ENCODE measurements at places on chromosomes 13 and 19. TPM values are rescaled to one million over a fixed set of nuclear protein-coding genes. Genes with fewer than 3 reads are reported as not detected.
A peak's percentile ranks its signal among the peaks of the same experiment; 100 is the strongest.

GRCh38 chr19:11273296-11273695 lies 11.0 kb upstream of the DOCK6 start:
- DNase-seq, result no peak

- DNase-seq, result no peak
These were observed 64.6 kb upstream of the SOX21 start for GRCh38 chr13:94776956-94777355.

- DNase-seq, result no peak
These were observed 86.9 kb downstream of the TBC1D4 start for GRCh38 chr13:75395066-75395465.

DNA sequence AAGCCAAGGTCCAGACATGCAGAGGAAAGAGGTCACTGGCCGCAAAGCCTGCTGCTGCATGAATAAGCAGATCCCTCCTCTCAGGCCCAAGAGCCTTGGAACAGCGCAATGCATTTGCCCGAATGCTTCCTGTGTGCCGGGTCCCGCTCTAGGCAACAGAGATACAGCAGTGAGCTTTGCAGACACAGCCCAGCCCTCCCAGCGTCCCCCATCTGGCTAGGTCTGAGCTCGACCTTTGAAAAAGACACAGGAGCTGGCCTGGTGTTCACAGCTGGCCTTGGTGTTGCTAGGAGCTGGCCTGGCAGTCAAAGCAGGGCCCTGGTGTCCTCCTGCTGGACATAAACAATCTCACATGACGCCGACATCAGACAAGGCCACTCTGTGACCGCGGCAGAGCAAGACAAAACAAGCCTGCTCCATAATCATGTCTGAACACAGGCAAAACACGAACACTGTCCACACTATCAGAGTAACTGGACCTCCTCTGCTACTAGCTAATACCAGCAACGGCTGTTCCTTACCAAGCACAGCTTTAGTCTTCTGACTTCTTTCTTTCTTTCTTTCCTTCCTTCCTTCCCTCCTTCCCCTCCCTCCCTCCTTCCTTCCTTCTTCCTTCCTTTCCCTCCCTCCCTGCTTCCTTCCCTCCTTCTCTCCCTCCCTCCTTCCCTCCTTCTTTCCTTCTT lies 5.7 kb upstream of the PEX11G start:
- DNase-seq, result no peak

DNA sequence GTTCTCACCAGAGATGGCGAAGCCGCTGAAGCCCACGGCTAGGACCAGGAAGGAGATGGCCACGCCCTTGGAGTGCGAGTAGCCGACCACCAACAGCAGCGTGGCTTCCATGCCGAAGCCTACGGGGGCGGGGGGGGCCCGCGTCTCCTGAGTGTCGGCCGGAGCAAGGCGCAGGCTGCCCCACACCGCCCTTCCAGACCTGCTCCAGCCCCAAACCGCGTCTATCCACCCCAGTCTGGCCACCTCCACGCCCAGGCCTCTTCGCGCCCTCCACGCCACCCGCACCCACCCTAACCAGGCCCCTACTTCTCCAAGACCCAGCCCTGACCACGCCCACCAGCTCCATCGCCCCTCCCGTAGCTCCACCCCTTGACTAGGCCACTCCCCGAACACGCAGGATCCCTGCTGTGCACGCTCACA lies 6.2 kb downstream of the GFY start:
- no peak for DNase-seq

The SMIM44 gene
- not detected for total RNA-seq

GRCh38 chr19:6767357-6768235 lies at the start of gene SH2D3A:
SH2D3A (minus strand) TSS chr19:6767435; CDS start chr19:6763748, 3,687 bp downstream.
- DNase-seq, result peak; percentile 91

- DNase-seq, result no peak
These were observed 6.3 kb downstream of the MAMSTR start for GRCh38 chr19:48713041-48713863.

The HCST gene
- not detected for total RNA-seq

DNA sequence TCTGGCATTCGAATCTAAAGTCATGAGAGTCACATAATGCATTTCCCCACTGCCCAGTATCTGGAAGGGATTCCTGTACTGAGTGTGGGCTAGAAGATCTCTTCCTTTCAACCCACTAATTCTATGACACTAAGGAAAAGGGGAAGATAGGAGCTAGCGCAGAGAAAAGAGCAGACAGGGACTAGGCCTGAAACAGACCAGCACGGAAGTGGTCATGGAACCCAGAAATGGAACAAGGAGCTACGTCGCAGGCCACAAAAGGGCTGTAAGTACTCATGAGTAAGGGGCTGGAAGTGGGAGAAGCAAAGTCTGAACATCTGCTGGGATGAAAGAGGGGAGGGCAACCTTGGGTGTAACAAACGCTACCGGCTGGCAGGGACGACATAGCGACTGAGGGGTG lies 8.6 kb downstream of the ABCC4 start:
- no peak for DNase-seq

DNA sequence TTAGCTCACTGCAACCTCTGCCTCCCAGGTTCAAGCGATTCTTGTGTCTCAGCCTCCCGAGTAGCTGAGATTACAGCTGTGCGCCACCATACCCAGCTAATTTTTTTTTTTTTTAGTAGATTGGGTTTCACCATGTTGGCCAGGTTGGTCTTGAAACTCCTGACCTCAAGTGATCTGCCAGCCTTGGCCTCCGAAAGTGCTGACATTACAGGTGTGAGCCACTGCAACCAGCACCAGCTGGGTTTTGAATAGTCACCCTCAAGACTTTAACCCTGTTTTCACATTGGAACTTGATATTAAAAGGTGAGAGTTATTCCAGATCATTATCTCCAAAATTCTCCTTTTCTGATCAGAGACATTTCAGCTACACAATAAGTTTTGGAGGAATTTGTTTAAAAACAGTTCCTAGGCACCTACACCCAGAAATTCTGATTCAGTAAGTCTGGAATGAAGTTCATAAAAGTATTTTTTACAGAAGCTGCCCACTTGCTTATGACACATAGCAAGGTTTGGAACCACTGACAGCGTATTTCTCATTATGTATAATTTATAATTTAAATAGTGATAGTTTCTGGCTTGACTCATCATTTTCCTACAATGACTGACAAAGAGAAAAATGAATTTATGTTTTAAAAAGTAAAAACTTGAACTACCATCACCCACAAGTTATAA lies 417.3 kb downstream of the DIAPH3 start:
- no peak for DNase-seq

DNA sequence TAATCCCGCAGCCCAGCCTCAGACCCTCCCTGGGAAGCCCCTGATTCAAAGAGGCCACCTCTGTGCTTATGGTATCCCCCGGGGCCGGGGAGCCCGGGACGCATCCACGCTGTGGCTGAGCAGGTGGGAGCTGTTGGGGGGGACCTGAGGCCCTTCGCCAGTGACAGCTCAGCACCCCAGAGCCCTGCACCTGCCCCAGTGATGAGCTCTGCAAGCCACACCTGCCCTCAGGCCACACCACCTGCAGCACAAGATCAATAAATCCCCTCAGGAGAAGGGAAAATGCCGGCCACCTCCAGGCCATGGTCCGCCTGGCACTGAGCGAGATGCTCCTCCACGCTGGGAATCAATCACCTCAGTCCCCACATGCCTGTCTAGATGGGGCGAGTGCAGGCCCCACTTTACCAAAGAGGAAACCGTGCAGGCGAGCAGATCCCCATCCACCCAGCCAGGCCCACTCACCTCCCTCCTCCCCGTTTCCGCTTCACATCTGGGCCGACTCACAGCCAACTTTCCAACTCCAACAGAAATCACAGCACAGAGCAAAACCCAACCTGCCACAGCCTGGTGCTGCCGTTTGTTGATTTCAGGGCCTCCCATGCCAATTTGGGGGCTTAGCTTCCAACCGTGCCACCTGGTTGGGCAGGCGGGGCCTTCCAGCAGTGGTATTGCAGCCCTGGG lies 12.8 kb downstream of the MOB3A start:
- no peak for DNase-seq

The FCGBP gene
- 254 TPM for total RNA-seq

The PSPC1 gene
- total RNA-seq, result 63.2 TPM

The SLC1A6 gene
- total RNA-seq, result 2.8 TPM

GRCh38 chr13:54373211-54373610 lies 1344.6 kb downstream of the OLFM4 start:
- no peak for DNase-seq

DNA sequence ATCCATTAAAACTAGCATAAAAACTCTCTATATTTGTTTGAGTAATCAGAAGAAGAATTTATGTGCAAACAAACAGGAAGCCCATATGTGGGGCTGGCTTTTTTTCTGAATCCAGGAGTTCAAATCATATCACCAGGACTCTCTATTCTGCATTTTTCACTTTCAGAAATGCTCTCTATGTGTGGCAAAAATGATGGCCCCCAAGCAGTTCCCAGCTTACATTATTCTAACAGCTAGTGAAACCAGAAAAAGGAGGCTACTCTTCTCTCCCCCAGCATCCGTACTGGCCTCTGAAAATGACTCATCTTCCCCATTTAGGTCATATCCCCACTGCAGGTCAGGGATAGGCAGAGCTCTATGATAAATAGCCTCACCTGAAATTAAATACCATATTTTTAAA lies 20.4 kb downstream of the RBM26 start:
- no peak for DNase-seq

The DENND1C gene
- total RNA-seq, result 3.7 TPM

The FLT3 gene
- total RNA-seq, result 1.2 TPM

GRCh38 chr13:107942030-107942617 lies 273.2 kb downstream of the LIG4 start:
- no peak for DNase-seq

GRCh38 chr13:111516712-111517640 lies 196.5 kb downstream of the TEX29 start:
- DNase-seq, result no peak

GRCh38 chr13:32829269-32829668 lies 187.0 kb upstream of the KL start:
- DNase-seq, result no peak

The SUGT1 gene
- total RNA-seq, result 25.7 TPM

The ZFP14 gene
- 10.5 TPM for total RNA-seq

DNA sequence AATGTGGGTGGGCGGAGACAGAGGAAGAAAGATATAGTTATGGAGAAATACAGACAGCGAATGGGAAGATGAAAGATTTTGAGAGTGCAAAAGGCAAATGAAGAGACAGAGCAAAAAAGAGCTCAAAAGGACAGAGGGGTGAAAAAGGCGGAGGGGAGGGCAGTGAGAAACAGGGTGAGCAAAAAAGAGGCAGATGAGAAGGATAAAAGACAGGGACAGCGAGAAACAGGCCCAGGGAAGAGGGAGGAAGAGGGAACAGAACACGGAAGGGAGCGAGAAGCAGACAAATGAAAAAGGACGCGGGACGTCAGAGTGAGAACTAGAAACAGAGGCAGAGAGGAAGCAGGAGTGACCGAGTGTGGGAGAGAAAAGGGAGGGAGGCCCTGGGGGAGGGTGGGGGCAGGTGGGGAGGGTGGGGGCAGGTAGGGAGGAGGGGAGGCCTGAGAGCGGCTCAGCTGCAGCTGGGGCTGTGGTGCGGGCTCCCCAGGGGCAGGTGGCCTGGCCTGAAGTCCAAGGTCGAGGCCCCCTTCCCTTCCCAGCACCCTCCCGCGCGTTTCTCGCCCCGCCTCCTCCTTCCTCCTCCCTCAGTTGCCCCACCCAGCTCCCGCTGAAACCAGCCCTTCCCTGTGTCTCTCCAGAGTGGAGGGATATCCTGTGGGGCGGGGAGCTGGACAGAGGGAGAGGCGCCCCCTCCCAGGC lies 2.9 kb downstream of the KLK1 start:
- DNase-seq, result no peak

The TPM4 gene
- 208 TPM for total RNA-seq

DNA sequence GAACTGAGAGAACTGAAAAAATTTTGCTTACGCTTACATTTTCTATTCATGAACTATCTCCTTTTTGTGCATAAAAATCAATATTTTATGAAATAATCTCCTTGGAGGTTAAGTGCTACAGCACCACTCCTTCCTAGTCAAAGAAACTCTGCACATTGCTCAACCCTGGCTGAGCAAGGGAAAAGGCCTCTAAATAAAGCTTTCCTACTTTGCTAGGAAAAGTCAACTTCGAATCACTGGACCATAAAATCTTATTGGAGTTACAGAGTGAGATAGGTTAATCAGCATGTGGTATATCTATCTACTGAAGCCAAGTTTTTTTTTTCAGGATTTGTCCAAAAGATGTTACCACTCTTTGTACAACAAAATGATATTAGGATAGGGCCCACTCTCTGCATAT lies 57.5 kb upstream of the HMGB1 start:
- no peak for DNase-seq

DNA sequence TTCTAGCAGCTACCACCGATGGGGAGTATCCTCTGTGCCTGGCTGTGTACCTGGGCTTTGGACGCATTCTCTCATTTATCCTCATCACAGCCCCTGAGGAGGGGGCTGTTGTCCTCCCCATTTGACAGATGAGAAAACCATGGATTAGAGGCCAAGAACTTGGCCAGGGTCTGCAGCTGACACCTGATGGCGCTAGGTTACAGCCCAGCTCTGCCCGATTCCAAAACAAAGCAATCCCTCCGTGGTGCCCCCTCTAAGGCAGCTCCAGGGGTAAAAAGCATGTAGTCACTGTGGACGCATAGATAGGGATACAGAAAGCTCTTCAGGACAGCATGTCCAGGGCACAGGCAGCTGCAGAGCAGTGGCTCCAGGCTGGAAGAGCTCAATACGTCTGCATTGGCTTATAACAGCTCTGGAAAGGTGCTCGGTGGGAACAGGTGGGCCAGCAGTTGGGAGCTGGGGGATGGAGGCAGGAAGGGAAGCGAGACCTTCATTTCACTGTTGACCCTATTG lies 35.4 kb upstream of the UQCRFS1 start:
- DNase-seq, result no peak

GRCh38 chr13:88456151-88456550 lies 785.0 kb downstream of the SLITRK5 start:
- DNase-seq, result no peak

DNA sequence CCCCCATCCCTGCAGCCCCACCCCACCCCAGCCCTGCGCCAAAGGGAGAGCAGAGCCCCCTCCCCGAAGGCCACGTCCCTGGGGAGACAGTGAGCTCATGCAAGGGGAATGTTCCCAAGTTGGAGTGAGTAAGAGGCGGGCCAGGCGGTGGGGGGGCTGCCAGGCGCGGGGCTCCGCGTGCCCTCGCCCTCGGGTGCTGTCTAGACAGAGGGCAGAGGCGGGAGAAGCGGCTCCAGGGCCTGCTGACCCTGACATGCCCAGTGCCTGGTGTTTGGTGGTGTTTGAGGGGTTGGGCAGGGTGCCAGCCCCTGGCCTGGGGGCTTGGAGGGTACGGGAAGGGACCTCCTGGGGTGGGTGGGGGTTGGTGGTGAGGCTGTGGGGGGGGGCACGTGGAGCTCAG lies 1.0 kb downstream of the FSTL3 start:
- DNase-seq, result peak; percentile 89

The TLE5 gene
- total RNA-seq, result 383 TPM

DNA sequence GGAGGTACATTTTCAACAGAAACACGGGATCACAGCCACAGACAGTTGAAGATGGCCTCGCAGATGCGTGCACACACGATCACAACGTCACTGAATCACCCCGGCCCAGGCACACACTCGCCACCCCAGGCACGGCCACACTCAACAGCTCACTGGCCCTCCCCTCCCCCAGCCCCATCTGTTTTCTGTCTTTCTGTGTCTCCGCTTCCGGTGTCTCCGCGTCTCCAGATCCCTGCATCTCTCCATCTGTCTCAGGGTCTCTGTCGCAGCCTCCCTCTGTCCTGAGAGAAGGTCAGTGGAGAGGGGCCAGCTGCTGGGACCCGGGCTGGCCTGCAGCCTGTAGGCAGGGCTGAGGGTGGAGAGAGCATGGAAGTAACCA lies 3.8 kb upstream of the ATP1A3 start:
- no peak for DNase-seq

All from suprapubic skin (tissue), 4 donors.